Left ventricle myocardium inferior (tissue), 1 donor: ENCODE measurements at places on chromosomes 4 and X. TPM values are rescaled to one million over a fixed set of nuclear protein-coding genes. Genes with fewer than 3 reads are reported as not detected.

GRPEL1 gene
- 58.2 TPM for total RNA-seq

SHROOM2 gene
- 0.71 TPM for total RNA-seq

NPFFR2 gene
- total RNA-seq = not detected

RADX gene
- total RNA-seq = 2.3 TPM

IQSEC2 gene
- 17.1 TPM for total RNA-seq

GATA1 gene
- not detected for total RNA-seq

NHS gene
- 1.0 TPM for total RNA-seq

TCEAL7 gene
- total RNA-seq = 2.6 TPM

SH3D19 gene
- 121 TPM for total RNA-seq

TMEM144 gene
- 11.4 TPM for total RNA-seq

DNA sequence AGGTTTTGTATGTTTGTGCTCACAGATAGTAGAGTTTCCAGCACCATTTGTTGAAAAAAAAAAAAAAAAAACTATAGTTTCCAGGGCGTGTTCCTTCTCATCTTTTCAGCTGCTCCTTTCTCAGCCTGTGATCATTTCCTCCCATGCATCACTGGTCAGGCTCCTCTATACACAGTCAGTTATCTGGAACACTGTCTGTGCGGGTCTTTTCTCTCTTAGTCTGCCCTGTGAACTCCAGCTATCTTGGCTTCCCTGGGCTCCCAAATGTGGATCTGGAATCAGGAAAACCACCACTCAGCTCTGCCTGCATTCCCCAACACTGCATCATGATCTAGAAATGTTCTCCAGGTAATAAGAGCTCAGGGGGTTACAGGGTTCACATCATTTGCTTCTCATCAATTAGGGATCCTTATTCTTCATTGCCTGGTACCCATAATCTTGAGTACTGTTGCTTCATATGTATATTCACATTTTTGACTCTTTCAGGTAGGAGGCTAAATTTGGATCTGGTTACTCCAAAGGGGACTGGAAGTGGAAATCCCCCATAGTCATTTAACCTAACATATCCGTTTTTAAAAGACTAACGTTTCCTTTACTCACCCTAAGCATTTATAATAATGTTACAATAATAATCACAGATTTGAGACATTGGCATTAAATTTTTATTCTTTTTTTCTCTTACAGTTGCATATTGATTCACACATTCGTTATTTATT lies 221.8 kb upstream of the KLF3 start:
- H3K36me3 ChIP-seq = no peaks in the 10 kb centered on the region
- no peaks in the 10 kb centered on the region for H3K4me1 ChIP-seq
- H3K27ac ChIP-seq = no peak overlapping the region
- H3K27me3 ChIP-seq = no peaks in the 10 kb centered on the region
- no peak for DNase-seq

- H3K4me1 ChIP-seq = no peaks in the 10 kb centered on the region
- H3K27ac ChIP-seq = no peak overlapping the region
- no peaks in the 10 kb centered on the region for H3K27me3 ChIP-seq
- DNase-seq = no peak
- no peaks in the 10 kb centered on the region for H3K36me3 ChIP-seq
Observed at GRCh38 chr4:38359113-38359512, 304.9 kb upstream of the KLF3 start.

DNA sequence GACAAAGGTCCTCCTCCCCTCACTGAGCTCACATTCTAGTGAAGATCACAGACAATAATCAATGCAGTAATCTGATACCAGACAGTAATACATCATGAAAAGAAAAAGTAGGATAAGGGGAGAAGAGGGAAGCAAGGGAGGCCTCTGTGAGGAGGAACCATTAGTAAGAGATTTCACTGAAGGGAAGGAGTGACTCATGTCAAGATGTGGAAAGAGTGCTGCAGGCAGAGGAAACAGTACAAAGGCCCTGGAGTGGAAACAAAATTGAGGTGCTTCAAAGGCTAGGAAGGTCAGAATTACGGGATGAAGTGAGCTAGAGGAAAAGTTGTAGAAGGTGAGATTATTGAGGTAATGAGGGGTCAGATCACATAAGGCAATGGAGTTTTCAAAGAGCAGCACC lies 38.1 kb downstream of the LAMTOR3 start:
- H3K27me3 ChIP-seq = peaks cover 9% of the 10 kb centered on the region
- H3K27ac ChIP-seq = peak overlapping the region; percentile 21
- H3K4me1 ChIP-seq = no peaks in the 10 kb centered on the region
- H3K36me3 ChIP-seq = no peaks in the 10 kb centered on the region

DNA sequence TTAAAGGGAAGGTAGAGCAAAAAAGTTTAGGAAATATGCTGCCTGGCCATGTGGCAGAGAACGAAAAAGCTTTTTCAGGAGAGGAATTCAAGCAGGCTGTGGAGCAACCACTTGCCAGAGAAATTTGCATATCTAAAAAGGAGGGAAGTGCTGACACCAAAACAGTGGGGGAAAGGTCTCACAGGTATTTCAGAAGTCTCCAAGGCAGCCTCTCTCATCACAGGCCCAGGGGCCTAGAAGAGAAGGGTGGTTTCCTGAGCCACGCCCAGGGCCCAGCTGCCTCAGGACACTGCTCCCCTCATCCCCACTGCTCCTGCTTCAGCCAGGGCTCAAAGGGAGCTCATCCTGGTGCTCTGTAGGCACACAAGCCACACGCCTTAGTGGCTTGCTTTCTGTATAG lies 29.9 kb upstream of the STS start:
- H3K27me3 ChIP-seq = no peaks in the 10 kb centered on the region
- H3K4me3 ChIP-seq = no peak overlapping the region
- H3K4me1 ChIP-seq = peaks cover 33% of the 10 kb centered on the region
- no peak for DNase-seq
- H3K36me3 ChIP-seq = no peaks in the 10 kb centered on the region

GRCh38 chr4:176377780-176378179 lies 58.0 kb downstream of the SPCS3 start:
- no peak overlapping the region for H3K4me3 ChIP-seq
- no peak overlapping the region for H3K27ac ChIP-seq
- no peak for DNase-seq
- no peaks in the 10 kb centered on the region for H3K4me1 ChIP-seq

- H3K4me1 ChIP-seq = no peaks in the 10 kb centered on the region
- H3K27ac ChIP-seq = no peak overlapping the region
- H3K27me3 ChIP-seq = no peaks in the 10 kb centered on the region
- no peaks in the 10 kb centered on the region for H3K36me3 ChIP-seq
- DNase-seq = no peak
- no peak overlapping the region for H3K4me3 ChIP-seq
Observed at GRCh38 chrX:133834771-133835170, 150.6 kb downstream of the GPC3 start.

GRCh38 chr4:98289375-98289774 lies 28.2 kb downstream of the RAP1GDS1 start:
- no peak overlapping the region for H3K4me3 ChIP-seq
- no peaks in the 10 kb centered on the region for H3K27me3 ChIP-seq
- H3K36me3 ChIP-seq = no peaks in the 10 kb centered on the region
- no peak for DNase-seq

DNA sequence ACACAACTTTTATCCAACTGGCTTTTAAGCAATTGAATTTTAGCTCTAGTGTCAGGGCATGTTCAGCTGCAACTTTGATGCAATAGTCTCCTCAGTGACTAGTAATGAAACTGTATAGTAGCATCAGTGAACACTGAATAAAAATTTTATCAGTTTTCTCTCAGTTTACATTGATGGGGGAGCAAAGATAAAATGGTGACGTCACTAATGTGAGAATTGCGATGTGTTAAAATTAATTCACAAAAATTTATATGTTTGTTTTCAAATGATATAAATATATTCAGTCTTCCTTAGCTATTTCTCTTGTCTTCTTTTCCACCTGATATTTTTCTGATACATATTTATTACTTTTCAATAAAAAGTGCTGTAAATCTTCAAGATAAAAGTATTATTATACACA lies 508.8 kb upstream of the AGA start:
- H3K27me3 ChIP-seq = no peaks in the 10 kb centered on the region
- H3K4me3 ChIP-seq = no peak overlapping the region
- no peaks in the 10 kb centered on the region for H3K4me1 ChIP-seq
- no peak for DNase-seq
- H3K27ac ChIP-seq = no peak overlapping the region

GRCh38 chr4:124934916-124935315 lies 222.4 kb upstream of the ANKRD50 start:
- DNase-seq = no peak
- H3K4me3 ChIP-seq = no peak overlapping the region
- no peak overlapping the region for H3K27ac ChIP-seq
- no peaks in the 10 kb centered on the region for H3K36me3 ChIP-seq

DNA sequence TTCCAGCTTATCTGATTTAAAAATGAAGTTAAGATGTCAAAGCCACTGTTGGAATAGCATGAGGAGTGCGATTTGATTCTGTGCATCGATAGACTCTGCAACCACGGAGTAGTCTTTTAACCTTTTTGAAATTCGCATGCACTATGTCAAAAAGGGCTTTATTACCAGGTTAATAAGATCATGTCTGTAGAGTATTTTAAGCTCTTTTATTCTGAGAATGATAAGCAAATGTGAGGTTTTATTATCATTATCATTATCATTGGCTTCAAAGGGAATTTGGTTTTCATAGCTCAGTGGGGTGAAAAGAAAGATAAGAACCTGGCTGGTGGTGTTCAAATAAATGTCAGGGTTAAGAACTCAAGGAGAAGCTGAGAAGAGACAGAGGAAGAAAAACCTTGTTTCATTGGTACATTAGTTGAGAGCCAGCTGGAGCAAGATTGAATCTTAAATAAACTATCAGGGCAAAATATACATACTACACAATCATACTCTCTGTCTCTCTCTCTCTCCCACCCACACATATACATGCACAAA lies 102.6 kb downstream of the MMRN1 start:
- no peak overlapping the region for H3K27ac ChIP-seq
- H3K36me3 ChIP-seq = no peaks in the 10 kb centered on the region
- H3K4me1 ChIP-seq = peaks cover 7% of the 10 kb centered on the region
- no peaks in the 10 kb centered on the region for H3K27me3 ChIP-seq

GRCh38 chr4:85149676-85150075 lies 183.2 kb upstream of the WDFY3 start:
- no peak for DNase-seq
- H3K27me3 ChIP-seq = no peaks in the 10 kb centered on the region
- no peak overlapping the region for H3K4me3 ChIP-seq
- H3K4me1 ChIP-seq = peaks cover 15% of the 10 kb centered on the region

DNA sequence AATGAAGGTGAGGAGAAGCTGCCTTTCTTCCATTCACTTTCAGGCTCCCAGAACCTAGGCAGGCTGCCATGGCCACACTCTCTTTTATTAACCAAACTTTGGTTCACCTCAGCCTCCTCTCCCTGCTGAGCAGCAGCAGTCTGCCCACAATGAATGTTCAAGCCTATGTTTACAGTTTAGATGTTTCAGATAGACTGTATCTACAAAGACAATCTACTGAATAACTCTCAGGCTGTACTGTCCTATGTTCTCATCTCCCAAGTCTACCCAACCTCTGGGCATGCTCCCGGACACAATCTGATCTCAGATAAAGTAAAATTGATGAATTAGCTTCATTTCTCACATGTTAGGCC lies 59.2 kb upstream of the TMEM164 start:
- H3K27me3 ChIP-seq = no peaks in the 10 kb centered on the region
- no peak overlapping the region for H3K27ac ChIP-seq
- H3K4me3 ChIP-seq = no peak overlapping the region
- DNase-seq = no peak
- H3K36me3 ChIP-seq = no peaks in the 10 kb centered on the region

GRCh38 chr4:122728856-122729255 lies 3.6 kb upstream of the BBS12 start:
- no peaks in the 10 kb centered on the region for H3K27me3 ChIP-seq
- no peaks in the 10 kb centered on the region for H3K36me3 ChIP-seq
- no peak for DNase-seq
- H3K27ac ChIP-seq = no peak overlapping the region

DNA sequence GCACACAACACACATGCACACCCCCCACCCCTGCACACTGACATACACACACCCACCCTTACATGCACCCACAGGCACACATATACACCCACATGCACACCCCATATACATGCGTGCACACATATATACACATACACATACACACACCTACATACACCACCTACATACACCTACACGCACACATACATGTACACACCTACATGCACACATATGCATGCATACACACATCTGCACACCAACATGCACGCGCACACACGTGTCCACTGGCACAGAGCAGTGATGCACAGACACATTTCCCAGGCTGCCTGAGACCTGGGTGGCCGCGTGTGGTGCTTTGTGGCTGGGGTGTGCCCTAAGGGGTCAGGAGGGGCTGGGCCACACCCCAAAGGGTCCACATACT lies 31.7 kb downstream of the FGFRL1 start:
- no peak overlapping the region for H3K4me3 ChIP-seq
- peaks cover 25% of the 10 kb centered on the region for H3K4me1 ChIP-seq
- no peak for DNase-seq
- peaks cover 66% of the 10 kb centered on the region for H3K27me3 ChIP-seq
- H3K36me3 ChIP-seq = no peaks in the 10 kb centered on the region

DNA sequence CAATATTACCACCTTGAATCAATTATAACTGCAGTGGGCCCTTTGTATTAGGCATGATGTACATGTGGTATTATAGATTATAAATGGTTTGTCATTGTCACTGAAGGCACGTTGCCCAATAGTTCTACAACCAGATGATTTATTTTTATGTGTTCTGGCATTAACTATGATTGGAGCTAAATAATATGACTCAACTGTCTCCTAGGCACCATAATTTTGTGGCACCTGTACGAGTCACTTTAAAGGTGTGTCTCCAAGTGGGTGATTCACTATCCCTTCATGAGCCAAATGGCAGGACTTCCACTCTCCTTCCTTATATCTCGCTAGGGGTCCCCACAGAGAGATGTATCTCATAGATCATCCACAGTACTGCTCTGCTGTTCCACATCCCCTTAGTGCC lies 6.1 kb upstream of the SMPX start:
- no peaks in the 10 kb centered on the region for H3K36me3 ChIP-seq
- H3K4me3 ChIP-seq = no peak overlapping the region
- H3K27ac ChIP-seq = no peak overlapping the region

DNA sequence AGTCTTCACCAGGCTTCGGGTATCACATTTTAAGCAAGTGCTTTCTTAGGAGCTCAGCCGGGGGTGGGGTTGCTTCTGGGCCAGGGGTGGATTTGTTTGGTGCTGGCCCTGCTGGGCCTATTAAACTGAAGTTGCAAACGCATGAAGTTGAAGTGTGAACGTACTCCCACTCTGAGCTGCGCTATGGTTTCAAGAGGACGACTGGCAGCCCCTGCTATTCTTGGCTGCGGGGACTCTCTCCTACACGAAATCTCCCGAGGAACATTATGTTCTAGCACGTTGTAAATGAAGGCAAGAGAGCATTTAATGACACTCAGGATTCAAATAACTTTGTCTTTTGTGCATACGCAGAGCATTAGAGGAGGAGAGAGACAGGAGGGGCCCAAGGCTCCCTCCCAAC lies 401.3 kb upstream of the BOD1L1 start:
- no peak overlapping the region for H3K4me3 ChIP-seq
- H3K36me3 ChIP-seq = no peaks in the 10 kb centered on the region
- peak; percentile 19 for DNase-seq
- peak overlapping the region; percentile 53 for H3K27ac ChIP-seq
- peaks cover 10% of the 10 kb centered on the region for H3K4me1 ChIP-seq
- no peaks in the 10 kb centered on the region for H3K27me3 ChIP-seq
